Stimulated activated CD8-positive, alpha-beta memory T cell treated with anti-CD3 and anti-CD28 coated beads, Interleukin-4, amount 100 ng/mL, for 1 hour (primary cell): ENCODE measurements at places on chromosomes 4 and X.

DNA sequence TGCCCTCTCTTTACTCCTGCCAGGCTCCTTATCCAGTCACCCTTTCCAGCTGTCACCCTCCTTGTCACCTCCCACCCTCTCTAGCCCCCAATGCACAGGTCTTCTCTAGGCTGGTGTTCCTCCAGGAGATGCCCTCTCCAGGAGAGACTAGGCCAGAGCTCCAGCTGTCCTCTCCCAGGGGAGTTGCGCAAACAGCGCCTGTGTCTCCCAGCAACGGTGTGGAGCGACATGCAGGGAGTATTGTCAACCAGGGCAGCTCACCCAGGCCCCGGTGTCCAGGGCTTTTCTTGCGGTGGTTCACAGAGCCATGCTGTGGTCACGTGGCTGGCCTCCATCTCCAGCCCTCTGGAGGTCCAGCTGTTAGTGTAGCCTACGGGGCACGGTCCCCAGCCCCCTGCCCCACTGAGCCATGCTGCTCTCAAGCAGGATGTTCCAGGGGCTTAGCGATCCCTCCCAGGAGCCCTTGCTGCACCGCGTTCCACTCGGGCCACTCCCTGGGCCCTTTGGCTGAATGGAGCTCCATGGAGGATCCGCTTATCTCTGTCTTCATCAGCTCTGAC, 34.8 kb downstream of the CCNQ start:
- DNase-seq = no peak

- DNase-seq = no peak
These were observed 93.9 kb downstream of the NSUN7 start for GRCh38 chr4:40843696-40844095.

- no peak for DNase-seq
These were observed 6.9 kb upstream of the HELT start for GRCh38 chr4:185011408-185011807.

GRCh38 chr4:3442959-3443749, 1.4 kb downstream of the HGFAC start:
- peak; percentile 13 for DNase-seq

GRCh38 chr4:73456177-73457022, 20.4 kb downstream of the AFP start:
- no peak for DNase-seq

GRCh38 chrX:17585006-17585405, 152.3 kb upstream of the SCML1 start:
- no peak for DNase-seq

DNA sequence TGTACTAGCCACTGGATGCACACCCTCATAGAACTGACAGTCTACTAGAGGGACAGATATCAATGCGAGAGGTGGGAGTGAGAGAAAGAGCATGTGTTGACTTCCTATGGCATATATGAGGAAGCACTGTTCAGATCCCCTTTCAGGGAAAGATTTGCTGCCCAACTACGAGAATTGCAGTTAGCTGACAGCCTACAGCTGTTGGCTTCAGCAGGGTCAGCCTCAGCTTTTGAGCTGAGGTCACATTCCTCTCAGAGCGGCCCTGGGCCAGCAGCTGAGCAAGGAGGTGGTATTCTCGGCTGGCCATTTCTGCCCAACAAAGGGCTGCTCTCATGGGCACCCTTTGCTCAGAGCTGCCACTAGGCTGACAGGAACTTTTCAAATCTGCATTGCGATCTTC, 580.2 kb downstream of the MID1IP1 start:
- DNase-seq = no peak

DNA sequence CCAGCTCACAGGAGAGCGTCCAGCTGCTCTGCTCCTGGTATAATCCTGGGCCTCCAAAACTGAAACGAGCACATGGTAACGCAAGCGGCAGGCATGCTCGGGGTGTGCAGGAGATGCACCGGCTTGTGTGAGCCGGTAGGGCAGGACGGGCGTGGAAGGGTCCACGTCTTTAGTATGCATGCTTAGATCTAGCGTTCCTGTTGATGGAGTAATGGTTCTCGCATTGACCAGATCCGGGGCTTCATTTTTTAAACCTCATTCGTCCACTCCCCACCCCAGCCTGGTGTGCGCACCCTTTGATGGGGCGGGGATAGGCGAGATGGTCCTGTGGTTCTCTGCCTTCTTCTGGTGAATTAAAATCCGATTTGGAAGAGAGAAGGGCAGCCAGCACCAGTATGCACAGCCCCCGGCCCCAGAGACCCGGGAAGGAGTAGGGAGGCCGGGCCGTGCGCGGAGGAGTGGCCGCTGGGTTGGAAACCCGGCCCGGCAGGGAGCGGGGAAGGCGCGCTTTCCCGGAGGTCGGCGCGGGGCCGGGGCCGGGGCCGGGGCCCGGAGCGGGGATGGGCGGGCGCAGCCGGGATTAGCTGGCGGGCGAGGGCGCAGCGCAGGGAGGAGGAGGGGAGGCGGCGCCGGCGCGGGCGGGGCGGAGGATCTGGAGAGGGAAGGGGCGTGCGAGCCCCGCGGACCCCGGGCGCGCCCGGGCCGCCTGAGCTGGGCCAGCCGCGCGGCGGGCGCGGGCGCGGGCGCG, 39.9 kb downstream of the FAM149A start:
- no peak for DNase-seq
